ENCODE measurements at places on chromosomes 1 and 21.

- no peak for DNase-seq
Observed at GRCh38 chr1:55315552-55315951, 100.4 kb upstream of the USP24 start.

- no peak for DNase-seq
Observed at GRCh38 chr1:231032963-231033362, 7.1 kb downstream of the FAM89A start.

GRCh38 chr1:74586253-74586897 is 74.0 kb upstream of the LRRC53 start:
- no peak for DNase-seq

DNA sequence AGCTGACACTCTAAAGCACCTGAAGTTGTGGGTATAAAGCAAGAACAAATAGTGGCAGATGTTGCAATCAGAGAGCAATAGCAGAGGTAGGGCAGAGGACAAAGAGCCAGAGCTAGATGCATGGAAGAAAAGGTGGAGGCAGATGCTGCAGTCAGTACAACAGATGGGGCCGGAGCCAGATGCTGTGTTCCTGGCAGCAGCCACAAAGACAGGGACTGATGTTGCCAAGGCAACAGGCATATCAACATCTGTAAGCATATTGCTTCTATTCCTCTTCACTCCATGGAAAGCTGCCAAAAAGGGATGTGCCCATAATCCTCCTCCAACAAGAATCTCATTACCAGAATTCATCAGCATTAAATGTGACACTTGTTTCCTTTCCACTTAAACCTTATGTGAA is 108.0 kb downstream of the TNNI3K start:
- no peak for DNase-seq

DNA sequence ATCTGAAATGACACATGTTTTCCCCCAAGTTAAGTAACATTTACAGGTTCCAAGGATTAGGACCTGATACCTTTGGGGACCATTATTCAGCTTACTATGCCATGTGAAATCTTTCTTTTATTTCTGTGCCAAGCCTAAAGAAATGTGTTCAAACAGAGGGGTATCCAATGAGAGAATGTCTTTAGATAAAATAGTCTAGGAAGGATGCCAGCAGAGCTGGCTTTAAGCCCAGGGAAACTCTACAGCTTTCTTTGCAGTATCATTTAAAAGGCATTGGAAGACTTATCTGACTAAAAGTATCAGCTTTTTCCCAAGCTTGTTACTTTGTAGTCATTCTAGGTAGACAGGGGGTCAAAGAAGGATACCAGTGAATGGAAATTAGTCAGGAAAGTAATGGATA is 860.4 kb downstream of the PLA2G4A start:
- DNase-seq = no peak

- DNase-seq = no peak
Observed at GRCh38 chr1:178438432-178438831, 58.3 kb downstream of the CLEC20A start.

- DNase-seq = no peak
Observed at GRCh38 chr1:112618114-112618720, 724 bp downstream of the ST7L start.

DNA sequence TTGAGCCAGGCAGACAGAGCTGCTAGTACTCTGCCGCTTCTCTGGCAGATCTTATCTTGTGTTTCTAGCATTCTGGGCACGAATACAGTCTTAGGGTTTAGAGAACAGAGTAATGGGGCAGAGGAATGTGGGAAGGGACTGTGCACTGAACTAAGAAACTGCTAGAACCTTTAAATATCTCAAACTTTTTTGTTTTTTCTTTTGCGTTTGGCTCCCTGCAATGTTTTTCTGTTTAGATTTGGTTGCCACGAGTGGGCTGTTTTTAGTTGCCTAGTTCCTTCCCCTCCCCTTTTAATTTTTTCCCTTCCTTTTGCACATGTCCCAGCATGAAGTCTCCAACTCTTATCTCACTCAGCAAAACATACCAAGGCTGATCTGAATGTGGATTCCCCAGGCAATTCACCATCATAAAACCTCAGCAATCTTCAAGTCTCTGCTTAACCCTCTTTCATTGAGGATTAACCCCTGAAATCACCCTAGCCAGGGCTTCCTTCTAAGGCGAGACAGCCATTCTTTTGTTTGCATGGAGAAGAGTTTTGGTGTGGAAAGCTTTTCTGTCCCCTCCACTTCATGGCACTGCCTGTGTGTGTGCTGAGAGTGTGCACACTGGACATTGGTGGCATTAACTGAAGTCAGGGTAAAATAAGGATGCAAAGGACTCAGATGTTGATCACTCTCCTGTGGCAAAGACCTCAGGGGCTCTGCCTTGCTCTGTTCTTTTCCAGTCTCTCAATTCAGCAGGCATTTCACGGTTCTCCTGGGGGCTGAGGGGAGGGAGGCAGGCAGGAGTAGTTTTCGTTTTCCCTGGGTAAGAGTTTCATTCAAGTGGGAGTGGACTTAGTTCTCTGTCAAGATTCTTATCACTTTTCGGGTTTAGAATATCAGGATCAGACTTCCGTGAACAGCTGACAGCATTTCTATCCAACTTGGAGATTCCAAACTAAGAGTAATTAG is 2.8 kb upstream of the ATF3 start:
- DNase-seq = no peak

GRCh38 chr1:15027515-15027986 is 126.0 kb upstream of the TMEM51 start:
- peak; percentile 14 for DNase-seq

DNA sequence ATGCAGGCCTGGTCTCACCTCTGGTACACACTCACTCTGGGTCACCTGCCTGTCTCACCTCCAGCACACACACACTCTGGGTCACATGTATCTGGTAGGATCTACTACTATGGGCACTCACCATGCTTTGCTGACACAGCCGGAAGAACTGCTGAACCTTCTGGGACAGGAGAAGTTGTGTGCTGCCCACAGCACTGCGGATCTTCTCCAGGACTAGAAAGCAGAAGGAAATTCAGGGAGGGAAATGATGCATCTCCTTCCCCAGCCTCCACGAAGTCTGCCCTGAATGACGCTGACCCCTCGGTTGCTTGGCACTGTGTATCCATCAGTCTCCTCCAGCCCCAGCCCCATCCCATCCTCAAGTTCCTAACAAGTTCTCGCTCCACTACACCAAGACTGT is 7.9 kb upstream of the SMIM12 start:
- DNase-seq = no peak

DNA sequence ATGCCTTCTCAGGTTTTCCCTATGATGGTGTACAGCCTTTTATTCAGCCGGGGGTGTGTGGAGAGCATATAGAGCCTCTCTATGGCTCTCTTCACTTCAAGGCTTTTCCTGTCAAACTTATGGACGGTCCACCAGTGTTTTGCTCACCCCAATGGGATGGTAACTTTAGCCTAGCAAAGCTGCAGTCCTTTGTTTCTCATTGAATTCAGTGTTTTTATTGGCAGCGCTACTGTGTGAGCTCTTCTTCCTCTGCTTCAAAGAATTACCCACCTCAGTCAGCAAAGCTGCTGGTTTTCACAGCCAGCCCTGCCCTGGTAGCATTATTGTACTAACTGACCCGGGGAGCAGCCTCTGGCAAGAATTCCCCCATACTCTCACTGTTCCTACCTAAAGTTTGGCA is 145.3 kb upstream of the RRP15 start:
- no peak for DNase-seq

DNA sequence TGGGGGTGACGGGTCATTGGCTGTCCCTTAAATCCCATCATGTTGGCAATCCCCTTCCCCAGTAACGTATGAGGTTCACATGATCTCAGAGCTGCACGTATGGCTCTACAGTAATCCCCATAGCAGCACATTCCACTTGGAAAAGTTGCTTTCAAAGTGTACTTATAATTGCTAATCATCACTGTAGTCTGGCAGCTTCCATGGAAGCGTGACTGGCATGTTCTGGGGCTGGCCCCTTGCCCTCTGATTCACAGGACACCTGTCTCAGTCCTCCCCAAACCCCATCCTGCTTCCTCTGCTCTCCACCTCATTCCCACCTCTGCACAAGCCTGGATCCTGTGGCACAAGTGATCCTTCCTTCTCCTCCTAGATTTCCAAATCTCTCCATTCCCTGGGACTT is 102.2 kb downstream of the TSEN15 start:
- no peak for DNase-seq

- no peak for DNase-seq
Observed at GRCh38 chr1:94411237-94411636, 7.0 kb upstream of the ABCD3 start.

GRCh38 chr1:186715887-186716809 is 35.9 kb upstream of the PTGS2 start:
- no peak for DNase-seq

DNA sequence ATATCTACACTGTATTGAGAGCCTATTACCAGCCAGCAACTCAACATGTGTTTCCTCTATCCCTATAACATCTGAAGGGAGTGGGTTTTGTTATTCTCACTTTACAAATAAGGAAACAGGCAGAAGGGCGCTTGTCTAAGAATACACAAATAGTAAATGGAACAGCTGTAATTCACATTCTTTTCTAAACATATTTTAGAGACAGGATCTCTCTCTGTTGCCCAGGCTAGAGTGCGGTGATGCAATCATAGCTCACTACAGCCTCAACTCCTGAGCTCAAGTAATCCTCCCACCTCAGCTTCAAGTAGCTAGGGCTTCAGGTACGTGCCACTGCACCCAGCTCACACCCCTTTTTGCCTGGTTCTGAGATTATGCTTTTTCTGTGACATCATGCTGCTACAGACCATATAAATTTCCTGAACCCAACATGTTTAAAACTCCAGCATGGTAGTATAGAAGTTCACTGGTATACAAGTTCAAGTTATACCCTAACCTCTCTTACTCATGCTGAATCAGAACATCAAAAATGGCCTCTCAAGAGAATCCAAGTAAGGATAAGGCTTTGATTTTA is 8.6 kb upstream of the TACSTD2 start:
- no peak for DNase-seq

DNA sequence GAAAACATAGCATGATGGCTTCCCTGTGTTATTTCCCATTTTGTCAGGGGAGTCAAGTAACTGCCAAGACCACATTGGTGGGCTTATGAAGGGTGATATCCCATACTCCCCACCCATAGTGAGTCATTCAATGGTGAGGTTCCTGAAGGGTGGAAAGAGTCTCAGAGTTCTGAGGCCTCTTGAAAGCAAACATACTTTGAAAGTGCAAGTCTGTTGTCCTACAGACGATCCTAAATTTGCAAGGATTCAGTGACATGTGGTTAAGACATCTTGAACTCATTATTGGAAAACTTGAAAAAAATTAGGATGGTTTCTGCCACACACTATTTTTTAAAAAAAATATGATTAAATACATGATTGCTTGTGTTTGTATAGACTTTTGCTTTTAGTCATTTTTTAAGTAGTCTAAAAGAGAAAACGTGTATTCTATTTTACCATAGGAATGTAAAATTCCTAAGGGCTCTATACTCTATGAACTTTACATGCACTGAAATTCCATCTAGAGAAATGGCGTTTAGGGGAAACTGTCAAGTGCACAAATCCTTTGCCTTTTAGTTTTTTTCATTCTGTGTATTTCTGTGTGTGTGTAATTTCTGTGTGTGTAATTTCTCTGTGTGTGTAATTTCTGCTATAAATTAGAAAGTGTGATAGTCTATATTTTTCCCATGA is 225.5 kb upstream of the ADAMTS5 start:
- no peak for DNase-seq

DNA sequence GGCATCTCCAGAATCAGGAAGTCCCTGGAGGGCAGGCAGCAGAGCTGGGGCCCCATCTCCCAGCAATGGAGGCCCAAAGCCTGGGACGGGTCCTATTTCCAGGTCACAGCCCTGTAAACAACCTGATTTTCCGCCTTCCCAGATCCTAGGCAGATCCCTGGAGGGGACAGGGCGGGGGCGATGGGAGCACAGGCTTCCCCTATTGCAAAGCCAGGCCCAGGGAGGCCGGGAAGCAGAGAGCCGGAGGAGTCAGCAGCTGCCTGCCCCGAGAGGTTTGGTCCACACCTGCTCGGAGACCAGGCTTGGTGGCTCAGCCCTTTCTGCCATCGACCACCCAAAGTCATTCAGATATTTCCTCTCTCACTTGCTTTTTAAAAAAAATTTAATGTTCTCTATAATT is 29.2 kb downstream of the CASZ1 start:
- DNase-seq = no peak

GRCh38 chr1:39195166-39196111 is 9.1 kb upstream of the MACF1 start:
- no peak for DNase-seq

DNA sequence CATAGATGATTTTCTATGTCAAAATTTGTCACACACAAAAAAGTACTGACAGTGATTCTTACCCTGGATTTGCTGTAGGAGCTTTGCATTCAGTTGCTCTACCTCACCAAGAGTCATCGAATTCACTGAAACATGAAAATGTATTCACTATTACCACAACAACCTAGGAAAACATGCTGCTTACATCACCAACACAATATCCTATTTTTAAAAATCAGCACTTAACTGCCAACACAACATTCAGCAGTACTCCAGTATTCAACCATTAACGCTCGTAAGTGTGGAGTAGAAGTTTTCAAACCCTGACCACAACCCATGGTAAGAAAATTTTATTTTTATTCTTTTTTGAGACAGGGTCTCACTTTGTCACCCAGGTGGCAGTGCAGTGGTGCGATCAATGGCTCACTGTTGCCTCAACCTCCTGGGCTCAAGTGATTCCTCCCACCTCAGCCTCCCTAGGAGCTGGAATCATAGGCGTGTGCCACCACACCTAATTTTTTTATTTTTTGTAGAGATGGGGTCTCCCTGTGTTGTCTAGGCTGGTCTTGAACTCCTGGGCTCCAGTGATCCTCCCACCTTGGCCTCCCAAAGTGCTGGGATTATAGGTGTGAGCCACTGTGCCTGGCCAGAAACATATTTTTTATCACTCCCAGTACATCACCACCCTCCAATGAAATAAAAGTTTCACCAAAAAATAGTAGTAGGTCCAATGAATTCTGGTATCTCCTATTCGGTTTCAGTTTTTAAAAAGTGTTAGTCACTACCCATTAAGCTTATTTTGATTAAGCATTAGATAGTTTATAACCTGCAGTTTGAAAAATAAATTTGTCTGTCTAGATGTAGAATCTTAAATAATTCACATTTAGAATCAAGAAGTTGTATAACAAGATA is 23.8 kb downstream of the C21orf91 start:
- no peak for DNase-seq

- DNase-seq = no peak
Observed at GRCh38 chr1:75438355-75438754, 172.6 kb downstream of the SLC44A5 start.

DNA sequence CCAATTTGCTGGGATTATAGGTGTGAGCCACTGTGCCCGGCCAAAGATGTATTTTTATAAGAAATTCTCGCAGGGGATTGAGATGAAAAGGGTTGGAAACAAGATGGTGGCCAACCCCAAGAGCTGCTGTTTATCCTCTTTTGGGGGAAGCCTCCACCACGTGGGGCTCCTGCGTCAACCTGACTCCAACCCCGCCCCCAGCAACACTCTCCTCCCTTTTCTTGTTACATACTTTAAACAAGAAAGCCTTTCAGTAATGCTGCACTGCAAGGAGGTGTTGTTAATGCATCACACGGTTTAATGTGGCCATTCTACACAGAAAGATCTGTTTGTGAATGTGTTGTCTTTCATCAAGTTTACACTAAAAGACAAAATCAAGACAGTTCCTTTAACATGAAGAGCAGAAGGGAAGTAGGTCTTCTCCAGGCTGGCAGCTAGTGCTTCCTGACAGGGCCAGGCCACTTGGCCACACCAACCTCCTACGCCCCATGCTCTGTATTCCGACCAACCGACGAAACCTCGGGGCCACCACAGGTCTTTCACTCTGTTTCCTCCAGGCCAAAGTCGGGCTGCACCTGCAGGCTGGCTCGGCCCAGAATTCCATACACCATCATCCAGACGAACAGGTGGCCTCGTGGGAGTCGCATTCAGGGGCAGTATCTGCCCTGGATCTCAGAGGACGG is 25.9 kb downstream of the C2CD2 start:
- DNase-seq = no peak

- DNase-seq = no peak
Observed at GRCh38 chr1:222288053-222288452, 259.9 kb downstream of the HHIPL2 start.

Measured in activated T-cell treated with anti-CD3 and anti-CD28 coated beads for 48 hours (primary cell).